ENCODE measurements at places on chromosomes 5 and 9.

DNA sequence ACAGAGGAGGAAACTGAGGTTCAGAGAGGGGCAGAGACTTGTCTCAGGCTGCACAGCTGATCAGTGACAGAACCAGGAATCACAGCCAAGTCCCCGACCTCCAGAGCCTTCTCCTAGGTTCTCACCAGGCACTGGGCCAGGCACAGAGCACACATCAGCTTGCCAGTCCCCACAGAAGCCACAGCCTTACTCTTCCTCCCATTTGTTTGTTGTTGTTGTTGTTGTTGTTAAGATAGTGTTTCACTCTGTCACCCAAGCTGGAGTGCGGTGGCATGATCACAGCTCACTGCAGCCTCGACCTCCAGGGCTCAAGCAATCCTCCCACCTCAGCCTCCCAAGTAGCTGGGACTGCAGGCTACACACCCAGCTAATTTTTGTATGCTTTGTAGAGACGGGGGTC is 41.4 kb downstream of the NAIF1 start:
- DNase-seq: no peak

GRCh38 chr9:93815677-93816076 is 139.5 kb downstream of the BARX1 start:
- DNase-seq: no peak

DNA sequence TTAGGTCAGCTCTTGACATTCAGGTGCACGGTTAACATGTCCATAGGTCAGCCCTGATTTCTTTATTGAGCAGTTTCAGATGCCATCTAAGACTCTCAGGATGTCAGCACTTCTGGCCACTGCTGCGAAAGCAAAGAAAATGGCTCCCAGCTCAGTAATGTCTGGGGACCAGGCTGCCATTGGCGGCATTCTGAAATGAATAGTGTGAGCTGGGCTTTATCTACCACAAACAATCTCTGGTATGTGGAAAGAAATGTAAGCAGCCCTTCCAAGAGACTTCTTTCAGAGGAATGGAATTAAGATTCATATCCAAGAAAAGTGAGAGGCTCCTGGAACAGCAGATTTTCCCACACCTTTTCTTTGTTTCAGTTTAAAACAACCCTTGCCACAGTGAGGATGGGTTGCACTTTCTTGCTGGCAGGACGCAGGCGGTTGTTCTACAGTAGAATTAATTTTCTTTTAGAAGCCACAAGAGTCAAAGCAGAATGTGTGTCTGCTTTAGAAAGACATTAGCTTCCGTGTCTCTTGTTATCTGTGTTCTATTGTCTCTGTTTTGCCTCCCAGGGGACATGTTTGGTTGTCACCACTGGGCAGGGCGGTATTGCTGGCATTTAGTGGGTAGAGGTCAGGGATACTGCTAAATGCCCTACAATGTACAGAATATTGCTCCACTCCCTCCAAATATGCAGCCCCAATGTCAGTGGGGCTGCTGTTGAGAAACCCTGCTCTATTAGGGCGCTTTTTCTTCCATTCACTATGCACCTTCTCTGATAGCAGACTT is 149.9 kb upstream of the ANKH start:
- no peak for DNase-seq

GRCh38 chr5:3356016-3356415 is 239.6 kb upstream of the IRX1 start:
- no peak for DNase-seq

DNA sequence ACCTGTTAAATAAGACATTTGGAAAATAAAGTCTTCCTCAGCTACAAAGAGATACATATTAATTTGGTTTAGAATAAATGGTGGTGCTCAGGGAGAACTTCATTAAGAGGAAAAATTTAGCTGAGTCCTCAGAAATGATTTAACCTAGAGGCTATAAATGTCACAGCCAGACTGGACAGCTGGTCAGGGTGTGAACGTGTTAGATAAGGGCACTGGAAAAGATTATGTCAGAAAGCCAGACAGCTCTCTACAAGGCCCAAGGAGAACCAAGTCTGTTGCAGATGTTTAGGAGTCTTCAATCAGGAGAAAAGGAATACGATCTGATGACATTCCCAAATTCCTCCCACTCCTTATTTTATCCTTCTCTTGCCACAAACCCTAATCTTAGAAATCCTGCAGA is 265.2 kb downstream of the MAT2B start:
- no peak for DNase-seq
